ENCODE measurements at places on chromosomes 7 and 10.

GRCh38 chr10:16987206-16987621 is 142.4 kb downstream of the CUBN start:
- no peak for DNase-seq

DNA sequence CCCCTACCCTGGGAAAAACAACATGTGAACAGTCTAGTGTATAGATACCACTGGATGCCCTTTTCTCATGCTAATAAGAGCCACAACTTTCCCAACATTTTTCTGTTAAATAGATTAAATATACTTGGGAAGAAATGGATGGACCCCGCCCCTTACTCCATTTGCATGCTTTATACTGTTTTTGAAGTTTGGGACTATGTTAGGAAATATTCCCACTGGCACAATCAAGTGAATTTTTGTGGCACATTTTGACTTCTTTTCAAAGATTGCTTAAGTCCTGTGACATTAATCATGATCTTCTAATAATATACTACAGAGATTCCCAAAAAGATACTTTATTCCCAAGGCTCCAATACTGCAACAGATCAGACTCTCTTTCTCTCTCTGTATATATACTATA is 216.6 kb downstream of the TWIST1 start:
- no peak for DNase-seq

DNA sequence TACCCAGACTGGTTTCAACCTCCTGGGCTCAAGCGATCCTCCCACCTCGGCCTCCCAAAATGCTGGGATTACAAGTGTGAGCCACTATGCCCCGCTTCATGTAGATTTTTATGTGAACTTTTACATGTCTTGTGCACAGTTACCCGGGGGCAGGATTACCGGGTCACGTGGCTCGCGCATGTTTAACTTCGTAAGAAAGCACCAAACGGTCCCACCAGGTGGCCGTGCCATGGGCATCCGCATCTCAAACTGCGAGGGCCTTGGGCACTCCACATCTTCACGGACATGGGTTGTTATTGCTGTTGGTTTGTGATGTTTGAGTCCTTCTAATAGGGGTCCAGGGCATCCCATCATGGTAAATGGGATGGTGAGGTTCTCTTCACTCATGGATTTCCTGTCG is 636.6 kb upstream of the FOXK1 start:
- DNase-seq = no peak

DNA sequence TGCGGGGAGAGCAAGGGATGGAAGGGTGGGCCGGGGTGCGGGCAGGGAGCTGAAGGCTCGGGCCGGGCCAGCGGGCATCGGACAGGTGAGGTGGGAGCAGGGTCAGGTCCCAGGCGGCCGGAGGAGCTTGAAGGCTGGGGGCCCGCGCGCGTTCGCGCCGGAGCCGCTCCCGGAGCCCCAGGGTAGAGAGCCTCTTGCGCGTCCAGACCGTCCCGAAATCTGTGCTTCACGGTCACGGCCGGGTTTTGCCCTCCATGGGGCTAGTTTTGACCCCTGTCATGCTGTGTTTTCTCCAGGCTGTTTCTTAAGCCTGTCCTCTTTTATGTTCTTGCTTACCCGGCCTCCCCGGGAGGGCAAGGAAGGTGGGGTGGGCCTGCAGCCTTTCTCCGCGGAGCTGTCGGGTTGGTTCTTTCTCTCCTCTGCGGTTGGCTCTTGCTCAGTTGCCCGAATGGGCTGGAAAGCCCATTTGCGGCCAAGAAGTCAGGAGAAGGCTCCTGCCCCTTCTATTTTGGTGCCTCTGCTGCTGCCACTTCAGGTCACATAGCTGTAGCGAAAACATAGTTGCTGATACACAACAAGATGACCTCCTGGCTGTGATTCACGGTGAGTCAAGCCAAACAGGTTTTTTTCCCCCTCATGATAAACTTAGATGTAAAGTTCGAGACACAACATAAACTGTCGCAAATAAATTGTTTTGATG is 650 bp downstream of the UBE2D1 start:
- peak; percentile 13 for DNase-seq

- DNase-seq = peak; percentile 32
Observed at GRCh38 chr7:135976312-135977006, 700 bp downstream of the MTPN start.

DNA sequence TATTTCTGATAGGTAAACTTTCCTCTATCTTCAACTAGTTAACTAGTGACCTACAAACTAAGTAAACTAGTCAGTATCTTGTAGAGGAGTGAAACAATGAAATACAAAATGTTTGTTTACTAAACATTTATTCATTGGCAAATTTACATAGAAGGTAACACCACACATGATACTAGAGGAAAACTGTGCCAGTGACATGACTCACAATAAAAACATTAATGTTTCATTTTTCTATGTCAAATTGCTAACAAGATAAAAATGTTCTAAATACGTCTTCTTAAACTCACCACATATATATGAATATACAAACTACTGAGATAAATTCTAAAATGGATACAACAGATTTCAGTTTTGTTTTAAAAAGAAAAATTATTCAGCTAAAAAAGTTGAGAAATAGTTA is 471.3 kb downstream of the PARD3 start:
- no peak for DNase-seq

DNA sequence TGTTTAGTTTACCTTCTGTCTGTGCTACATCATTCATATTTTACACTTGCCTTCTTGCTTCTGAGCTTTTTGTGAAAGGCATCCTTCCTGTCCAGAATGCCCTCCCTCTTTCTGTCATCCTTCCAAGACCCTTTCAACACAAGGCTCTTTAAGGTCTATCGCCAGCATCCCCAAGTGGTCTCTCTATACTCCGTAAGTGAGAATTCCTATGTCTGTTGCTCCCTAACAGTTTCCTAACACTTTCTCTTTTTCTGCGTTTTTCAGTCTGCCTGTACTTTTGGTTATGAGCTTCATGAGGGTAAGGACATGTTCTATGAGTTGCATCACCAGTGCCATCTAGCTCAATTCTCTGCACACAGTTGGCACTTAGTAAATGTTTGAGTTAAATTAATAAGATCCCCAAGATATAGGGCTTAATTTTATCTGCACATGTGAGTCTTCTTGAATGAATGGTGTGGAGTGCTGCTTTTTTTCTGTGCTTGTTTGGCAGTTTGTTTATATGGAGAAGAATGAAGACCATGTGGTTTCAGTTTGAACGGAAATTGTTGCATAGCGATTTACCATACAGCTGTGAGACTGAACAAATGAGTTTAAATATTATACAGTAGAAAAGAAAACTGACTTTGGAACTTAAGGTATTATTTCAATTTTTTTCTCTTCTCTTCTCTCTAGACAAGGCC is 29.4 kb downstream of the RABGEF1 start:
- no peak for DNase-seq

DNA sequence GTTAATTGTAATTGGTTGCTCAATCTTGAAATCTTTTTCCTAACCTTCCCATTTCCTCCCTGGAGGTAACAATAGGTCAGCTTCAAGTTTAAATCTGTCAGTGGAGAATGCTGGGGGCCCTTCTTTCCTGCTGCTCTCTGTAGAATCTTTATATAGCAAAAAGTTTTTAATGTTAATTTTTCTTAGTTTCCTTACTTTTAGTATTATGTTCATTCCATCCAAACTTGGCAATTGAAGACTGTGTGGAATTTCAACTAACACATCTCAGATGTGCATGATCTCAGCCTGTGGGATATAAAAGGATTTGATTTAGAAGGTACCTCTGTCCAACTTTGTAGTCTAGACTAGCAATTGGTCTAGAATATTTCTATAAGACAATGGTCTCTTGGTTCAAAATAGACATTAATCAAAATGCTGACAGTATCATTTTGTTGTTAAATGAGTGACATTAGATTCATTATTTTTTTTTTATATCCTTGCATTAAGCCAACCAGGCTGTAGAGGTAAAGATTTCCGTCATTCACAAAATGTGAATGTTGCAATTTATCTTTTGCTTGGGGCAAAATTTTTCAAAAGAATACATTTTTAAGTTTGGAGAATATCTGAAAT is 100.4 kb upstream of the SEMA3A start:
- DNase-seq = no peak

DNA sequence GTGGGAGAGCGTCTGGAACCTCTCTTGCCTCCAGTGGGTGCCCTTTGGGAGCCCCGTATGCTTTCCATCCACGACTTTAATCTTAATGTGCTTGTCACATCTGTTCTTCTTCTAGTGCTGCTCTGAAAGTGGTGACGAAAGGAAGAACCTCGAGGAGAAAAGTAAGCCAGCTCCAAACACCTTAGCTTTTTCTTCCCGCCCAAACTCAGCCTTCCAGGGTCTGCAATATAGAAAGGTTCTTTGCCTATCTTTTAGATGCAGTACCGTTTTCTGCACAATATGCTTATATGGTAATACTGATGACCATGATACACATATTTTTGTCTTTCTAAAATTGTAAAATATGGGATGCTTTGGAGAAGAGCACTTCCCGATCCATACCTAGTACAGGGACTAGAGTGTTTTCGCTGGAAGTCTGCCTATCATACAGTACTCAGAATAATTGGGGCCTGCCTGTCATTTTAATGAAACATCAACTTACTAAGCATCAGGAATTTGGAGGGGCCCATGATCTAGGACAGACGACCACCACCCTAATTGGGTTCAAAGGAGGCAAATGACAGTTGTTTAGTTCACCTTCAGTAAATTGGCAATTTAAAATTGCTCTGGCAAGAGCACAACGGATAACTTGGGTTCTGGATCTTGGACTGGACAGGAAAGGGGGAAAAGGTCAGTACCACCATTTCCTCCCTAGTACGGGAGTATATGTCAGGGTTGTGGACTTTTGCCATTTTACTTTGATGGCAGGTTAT is 884 bp downstream of the RINT1 start:
- no peak for DNase-seq

DNA sequence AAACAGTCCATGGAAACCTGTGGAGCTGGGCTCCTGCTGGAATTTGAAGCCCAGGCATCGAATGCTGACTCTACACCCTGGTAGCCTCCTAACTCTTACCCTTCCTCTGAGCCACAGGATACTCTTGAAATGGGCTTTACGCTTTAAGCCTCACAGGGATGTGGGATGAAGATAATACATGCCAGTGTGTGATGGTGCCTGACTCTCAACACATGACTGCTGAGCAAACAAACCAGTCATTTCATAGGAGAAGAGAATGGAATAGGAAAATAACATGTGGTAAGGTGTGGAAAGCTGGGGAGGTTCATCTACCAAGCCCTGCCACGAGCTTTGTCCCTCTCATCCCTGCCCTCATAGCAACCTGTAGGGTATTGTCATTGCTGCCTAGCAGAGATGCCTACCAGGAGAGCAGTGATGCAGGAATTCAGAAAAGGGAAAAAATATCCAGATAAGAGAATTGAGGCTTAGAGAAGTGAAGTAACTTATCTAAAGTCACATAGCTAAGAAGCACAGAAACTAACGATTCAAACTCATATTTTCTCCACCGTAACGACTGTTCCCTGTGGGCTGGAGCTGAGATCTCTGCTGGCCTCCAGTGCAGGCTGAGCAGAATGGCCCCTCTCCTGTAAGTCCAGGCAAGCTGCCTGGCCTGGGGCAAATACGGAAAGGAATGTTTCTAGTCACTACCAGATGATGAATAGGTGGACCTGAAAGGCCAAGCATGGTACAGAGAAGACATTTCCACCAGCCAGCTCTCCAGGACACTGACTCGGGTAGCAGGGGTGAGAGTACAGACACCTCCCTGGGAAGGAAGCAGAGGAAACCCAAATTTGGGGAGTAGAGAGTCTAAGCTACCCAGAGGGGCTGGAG is 90.2 kb upstream of the DUSP5 start:
- no peak for DNase-seq

- DNase-seq = no peak
Observed at GRCh38 chr10:124227055-124227975, 133.9 kb upstream of the CHST15 start.

DNA sequence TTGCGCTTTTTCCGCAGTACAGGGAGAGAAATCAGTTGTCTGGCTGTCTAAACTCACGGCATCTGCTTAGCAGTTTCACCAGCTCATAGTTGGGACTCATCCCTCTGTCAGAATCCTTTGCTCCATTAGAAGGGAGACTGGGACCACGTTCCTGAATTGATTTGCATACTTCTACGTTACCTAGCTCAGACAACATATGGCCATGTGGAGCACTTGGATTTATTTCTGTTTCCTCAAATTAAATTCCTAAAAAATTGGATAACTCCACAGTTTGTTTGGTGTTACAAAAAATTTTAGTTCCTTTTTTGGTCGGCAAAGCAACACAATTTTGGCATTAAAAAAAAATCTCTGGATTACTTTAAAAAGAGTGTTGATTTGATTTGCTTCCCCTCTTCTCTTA is 614.0 kb downstream of the AUTS2 start:
- DNase-seq = no peak

DNA sequence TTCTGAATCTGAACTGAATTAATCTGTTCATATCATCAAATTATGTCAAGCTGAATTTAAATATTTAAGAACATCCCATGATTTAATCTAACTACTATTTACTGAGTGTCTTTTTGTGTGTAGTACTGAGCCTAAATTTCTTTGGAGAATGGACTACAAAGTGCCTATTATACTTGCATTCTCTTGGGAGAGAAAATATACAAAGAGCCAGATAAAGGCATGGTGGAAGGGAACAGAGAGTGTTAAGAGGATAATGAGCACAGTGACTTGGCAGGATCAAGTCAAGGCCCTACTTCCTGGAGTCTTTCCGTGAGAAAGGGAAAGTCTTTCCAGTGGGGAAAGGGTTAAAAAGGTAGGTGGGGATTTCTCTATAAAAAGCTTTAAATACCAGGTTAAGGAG is 15.0 kb downstream of the TNKS2 start:
- no peak for DNase-seq

DNA sequence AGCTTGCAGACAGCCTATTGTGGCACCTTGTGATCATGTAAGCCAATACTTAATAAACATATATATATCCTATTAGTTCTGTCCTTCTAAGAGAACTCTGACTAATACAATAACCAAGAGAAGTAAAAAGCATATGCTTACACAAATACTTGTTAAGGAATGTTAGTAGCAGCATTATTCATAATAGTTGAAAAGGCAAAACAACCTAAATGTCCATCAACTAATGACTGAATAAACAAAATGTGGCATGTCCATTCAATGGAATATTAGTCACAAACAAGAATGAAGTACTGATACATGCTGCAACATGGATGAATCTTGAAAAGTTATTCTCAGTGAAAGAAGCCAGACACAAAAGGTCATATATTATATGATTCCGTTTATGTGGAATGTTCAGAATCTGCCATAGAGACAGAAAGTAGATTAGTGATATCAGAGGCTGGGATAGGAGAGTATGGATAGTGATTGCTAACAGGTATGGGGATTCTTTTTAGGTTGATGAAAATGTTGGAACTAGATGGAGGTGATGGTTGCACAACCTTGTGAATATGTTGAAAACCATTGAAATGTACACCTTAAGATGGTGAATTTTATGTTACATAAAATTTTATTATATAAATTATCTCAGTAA is 112.5 kb upstream of the UNC5B start:
- no peak for DNase-seq
